GM23248 (cell line): ENCODE measurements at places on chromosomes 5 and 9.

DNA sequence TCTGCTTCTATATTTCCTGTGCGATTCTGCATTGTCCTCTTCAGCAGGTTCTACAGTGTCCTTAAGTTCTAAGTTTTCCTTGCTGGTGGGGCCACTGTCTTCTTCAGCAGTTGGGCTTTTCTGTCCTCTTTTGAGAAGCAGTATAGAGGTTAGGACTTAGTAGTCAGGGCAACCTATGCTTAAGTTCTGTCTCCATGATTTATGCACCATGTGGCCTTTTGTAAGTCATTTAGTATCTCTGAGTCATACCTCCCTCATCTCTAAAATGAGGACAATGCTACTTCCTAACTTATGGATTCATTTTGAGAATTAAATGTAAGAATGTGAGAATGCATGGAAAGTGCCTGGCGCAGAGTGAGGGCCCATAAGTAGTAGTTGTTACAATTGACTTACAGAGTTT lies 46.8 kb downstream of the GRIN3A start:
- DNase-seq, result no peak

DNA sequence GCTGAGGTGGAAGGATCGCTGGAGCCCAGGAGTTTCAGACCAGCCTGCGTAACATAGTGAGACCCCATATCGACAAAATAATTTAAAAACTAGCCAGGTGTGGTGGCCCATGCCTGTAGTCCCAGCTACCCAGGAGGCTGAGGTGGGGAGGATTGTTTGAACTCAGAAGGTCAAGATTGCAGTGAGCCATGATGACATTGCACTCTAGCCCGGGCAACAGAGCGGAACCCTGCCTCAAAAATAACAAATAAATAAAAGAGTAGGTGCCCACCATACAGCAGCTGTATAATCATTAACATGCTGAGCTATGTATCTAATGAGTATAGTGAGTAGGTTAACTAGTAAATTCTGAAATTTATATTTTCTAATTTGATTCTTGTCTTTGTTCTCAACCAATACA lies 11.0 kb upstream of the ATP6V0E1 start:
- DNase-seq, result no peak

DNA sequence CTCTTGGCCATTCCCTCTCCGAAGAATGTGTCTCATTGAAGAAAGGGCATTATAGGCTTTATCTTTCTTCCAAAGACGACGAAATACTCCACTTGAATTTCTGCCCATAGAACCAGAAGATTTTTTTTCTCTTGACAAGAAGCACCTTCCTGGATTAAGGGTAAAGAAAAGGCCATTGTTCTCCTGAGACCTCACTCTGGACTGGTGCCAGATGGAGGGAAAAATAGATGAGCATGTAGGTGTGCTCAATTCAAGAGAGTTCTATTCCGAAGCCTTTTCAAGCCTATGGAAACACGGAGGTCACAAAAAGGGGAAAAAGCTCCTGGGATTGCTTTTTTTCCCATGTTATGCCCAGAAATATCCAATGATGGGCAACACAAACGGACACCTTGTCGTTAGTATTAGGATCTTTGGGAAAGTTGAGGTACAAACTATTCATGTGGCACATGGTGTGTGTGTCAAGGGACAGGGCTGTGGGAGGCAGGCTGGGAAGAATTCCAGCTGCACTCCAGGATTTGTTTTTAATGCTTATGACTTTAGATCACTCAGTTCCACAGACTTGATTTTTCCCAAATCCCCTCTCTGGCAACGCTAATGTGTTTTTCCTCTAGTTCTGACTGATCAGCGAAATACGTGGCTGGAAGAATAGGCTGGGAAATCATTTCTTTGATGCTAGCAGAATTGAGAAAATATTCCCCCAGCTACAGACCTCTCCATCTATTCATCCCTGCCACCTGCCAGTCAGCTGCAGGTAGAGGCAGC lies 89.9 kb downstream of the SIL1 start:
- DNase-seq, result peak; percentile 34

DNA sequence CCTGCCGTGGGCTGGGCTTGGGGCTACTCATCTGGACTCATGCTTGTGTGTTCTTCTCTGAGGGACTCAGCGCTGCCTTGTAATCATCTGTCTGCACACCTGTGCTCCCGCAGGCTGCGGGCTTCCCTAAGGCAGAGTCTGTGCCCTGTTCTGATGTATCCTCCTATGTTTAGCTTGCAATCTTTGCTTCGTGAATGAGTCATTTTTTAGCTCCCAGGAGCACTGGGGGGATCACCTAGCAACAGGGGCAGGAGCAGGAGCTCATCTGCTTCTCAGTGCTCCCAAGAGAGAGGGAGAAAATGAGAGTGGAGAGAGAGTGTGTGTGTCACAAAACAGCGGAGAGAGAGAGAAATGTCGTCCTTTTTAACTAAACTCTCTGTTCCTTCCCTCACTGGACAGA lies 202.4 kb upstream of the ZNF618 start:
- DNase-seq, result peak; percentile 48

GRCh38 chr5:9174446-9174845 lies 371.4 kb downstream of the SEMA5A start:
- peak; percentile 24 for DNase-seq

- peak; percentile 50 for DNase-seq
These were observed 37.8 kb downstream of the CDH6 start for GRCh38 chr5:31231177-31231838.

DNA sequence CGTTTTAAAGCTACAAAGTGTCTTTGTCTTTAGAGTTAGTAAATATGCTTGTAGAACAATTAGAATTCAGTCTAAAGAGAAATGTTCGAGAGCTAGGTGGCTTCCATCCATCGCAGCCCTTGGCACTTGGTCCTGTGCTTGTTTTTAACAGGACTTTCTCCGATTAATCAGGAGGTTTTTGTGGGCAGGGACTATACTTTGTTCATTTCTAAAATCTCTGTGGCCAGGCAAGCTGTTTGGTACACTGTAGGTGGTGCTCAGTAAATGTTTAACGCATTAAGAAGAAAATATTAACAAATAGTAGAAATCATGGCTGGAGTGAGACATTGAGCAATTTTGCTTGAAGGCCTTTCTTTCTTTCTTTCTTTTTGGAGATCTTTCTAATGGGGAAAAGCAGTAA lies 20.8 kb downstream of the AGXT2 start:
- DNase-seq, result no peak

GRCh38 chr9:131358556-131358955 lies 35.3 kb upstream of the PRRC2B start:
- DNase-seq, result no peak

DNA sequence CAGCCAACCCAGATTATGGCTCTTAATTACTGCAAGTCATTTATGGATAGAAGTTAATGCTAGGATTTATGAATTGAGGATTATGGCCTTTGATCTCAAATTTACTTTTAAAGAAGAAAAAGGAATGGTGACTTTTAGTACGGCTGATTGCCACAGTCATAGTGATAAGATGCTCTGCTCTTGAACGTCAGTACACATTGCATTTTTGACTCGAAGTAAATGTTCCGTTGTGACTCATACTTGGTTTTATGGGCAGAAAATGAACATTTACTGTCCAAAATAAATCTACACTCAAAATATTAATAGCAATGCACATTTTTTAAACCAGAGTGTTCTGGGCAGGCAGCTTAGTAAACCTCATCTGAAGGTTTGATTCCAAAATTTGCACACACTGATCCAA lies 830 bp downstream of the ADAMTSL1 start:
- peak; percentile 78 for DNase-seq

DNA sequence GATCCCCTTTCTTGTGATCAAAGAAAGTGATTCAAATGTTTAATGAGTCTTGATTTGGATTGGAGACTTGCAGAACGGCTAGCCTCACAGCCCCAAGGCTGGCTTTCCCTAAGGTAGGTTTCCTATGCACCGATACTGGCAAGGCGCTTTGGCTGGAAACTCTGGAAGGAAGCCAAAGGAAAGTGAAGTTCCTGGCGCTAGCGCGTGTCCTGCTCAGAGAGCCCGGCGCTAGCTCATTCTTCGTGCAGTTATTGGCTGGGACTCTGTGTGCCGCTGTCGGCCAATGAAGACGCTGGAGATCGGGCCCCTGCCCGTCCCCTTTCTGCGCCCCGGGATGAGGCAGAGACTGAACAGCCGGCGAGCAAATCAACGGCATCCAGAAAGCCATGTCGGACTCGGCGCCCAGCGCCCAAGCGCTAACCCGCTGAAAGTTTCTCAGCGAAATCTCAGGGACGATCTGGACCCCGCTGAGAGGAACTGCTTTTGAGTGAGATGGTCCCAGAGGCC lies at the start of gene PCDHGC3:
PCDHGC3 (plus strand) TSS at position 342 of the 507 bp plus-strand sequence; CDS start at position 493, 151 bp downstream.
- peak; percentile 98 for DNase-seq

GRCh38 chr5:173736923-173737412 lies 120.5 kb upstream of the BOD1 start:
- no peak for DNase-seq

GRCh38 chr9:1267141-1267570 lies 217.0 kb downstream of the DMRT2 start:
- DNase-seq, result peak; percentile 16

DNA sequence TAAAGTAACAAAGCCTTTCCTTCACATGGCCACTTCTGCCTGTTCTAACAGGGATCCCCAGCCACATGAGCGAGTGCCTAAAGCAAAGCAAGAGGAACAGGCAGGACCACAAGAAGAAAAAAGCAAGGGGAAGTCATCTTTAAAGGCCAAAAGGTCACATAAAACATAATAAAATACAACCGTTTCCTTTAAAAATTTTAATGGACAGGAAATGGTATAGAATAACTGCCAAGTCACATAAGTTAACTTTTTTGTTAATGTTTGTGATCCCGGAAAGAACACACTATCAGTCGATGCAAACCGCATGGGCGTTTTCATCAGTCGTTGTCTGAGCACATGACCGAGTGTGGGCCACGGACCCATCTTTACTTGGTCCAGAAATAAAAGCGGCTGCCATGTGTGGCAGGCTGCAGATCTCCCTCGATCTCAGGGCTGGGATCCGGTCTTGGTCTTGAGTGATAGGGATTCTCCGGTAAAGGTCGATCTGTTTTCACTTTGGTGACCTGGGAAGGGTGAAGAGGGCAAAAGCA lies 15.6 kb downstream of the NDUFA8 start:
- no peak for DNase-seq

DNA sequence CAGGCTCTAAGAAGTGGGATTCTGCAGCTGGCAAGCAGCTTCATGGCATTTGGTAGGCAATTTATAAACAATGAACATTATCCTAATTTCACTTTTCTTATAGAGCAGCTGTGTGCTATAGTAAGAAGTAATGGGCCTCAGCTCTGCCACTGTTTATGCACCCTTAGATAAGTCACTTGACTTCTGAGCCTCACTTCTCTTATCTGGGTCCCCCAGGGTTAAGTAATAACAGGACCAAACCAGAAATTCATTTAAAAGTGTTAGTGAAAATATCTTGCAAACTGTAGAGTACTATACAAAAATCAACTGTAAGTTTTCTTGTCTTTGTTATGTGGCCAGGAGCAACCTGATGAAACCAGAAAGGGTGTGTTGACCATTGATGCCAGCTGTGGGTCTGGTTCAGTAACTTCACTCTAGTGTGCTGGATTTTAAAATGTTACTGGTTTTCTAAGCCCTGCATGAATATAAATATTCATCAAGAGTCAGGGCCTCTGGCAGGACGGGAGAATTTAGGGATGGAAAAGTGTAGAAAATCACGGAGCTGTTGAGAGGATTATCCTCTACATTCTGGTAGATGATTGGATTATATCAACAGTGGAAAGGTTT lies 24.2 kb downstream of the TNFAIP8 start:
- DNase-seq, result no peak

DNA sequence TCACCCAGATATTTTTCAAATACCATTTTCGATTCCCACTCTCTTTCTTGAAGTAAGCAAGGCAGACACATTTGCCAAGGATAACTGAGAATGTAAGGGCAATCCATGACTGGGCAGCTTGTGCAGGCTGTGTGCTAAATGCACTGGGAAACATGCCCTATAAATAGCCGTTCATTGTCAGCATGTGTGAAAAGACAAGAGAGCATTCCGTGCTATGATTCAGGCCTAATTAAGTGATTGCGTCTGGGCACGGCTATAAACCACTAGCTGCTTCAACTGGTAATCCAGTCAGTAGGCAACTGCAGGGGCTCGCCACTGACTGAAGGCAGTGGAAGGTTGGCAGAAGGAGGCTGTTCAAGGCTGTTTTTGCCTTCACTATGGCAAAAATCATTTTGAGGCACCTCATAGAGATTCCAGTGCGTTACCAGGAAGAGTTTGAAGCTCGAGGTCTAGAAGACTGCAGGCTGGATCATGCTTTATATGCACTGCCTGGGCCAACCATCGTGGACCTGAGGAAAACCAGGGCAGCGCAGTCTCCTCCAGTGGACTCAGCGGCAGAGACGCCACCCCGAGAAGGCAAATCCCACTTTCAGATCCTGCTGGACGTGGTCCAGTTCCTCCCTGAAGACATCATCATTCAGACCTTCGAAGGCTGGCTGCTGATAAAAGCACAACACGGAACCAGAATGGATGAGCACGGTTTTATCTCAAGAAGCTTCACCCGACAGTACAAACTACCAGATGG lies at the start of gene HSPB3:
HSPB3 (plus strand) TSS at position 287 of the 745 bp plus-strand sequence; CDS start at position 378, 91 bp downstream.
- peak; percentile 97 for DNase-seq

GRCh38 chr9:107929443-107929842 lies 439.9 kb upstream of the KLF4 start:
- DNase-seq, result peak; percentile 66

GRCh38 chr5:1702318-1702717 lies 97.3 kb downstream of the MRPL36 start:
- DNase-seq, result no peak

DNA sequence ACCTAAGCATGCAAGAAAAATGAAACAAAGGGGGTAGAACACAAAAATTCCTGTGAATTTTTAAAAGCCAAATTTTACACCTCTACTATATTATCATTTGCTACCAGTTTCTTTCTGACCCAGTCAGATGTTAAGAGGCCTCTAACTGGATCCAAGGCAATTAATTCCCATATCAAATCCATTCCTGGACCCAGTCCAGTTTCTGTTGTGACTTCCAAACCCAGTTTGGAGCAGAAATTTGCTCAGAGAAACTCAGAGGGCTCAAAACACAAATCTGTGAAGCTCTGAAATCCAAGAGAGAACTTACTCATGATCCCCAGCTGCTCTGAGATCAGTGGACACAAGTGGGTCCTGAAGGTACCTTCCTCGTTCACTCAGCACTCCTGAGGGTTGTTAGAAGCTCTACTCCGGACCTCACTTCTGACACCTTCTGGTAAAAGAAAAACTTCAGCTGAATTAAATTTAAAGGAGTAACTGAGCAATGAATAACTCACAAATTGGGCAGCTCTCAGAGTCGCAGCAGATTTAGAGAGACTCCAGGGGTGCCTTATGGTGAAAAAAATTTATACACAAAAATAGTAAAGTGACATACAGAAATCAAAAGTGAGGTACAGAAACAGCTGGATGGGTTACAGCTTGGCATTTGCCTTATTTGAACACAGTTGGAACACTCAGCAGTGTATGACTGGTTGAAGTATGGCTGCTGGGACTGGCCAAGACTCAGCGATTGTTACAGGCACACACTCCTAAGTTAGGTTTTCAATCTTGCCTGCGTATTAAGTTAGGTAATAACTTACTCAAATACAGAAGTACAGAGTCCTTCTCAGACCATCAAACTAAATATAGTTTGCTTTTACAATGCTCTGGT lies 32.4 kb downstream of the INSL4 start:
- DNase-seq, result peak; percentile 30
